CD4-positive, alpha-beta memory T cell (primary cell): ENCODE measurements at places on chromosomes 12 and 14.

DNA sequence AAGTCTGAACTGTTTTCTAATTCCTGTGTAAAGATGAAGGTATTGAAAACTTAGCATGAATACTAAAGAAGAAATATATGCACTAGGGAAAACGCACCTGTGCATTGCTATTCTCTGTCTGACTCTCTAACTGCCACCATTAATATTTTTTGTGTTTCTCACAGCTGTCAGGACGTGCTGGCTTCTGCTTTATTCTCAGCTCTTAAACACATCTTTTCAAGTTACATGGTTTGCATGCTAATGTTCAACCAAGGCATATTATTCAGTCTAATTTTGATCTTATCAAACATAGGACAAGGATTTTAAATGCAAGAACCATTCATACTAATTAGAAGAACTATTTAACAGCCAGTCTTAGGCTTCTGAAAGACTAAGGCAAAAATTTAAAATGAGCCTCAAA is 187.4 kb downstream of the KLHL28 start:
- H3K4me1 ChIP-seq, result no peaks in the 10 kb centered on the region
- DNase-seq, result no peak
- no peaks in the 10 kb centered on the region for H3K27me3 ChIP-seq
- no peak overlapping the region for H3K27ac ChIP-seq

- H3K4me1 ChIP-seq, result no peaks in the 10 kb centered on the region
- peaks cover 6% of the 10 kb centered on the region for H3K36me3 ChIP-seq
- no peak overlapping the region for H3K27ac ChIP-seq
- no peak for DNase-seq
- no peak overlapping the region for H3K4me3 ChIP-seq
Observed at GRCh38 chr12:45343269-45344051, 127.6 kb downstream of the ANO6 start.

GRCh38 chr12:79326222-79326621 is 364.5 kb downstream of the PAWR start:
- no peaks in the 10 kb centered on the region for H3K27me3 ChIP-seq
- no peak for DNase-seq
- H3K27ac ChIP-seq, result no peak overlapping the region
- no peaks in the 10 kb centered on the region for H3K4me1 ChIP-seq
- no peaks in the 10 kb centered on the region for H3K36me3 ChIP-seq
- no peak overlapping the region for H3K4me3 ChIP-seq

- H3K36me3 ChIP-seq, result no peaks in the 10 kb centered on the region
- DNase-seq, result no peak
- H3K4me1 ChIP-seq, result no peaks in the 10 kb centered on the region
- H3K27me3 ChIP-seq, result no peaks in the 10 kb centered on the region
Observed at GRCh38 chr12:109270494-109270893, 38.6 kb downstream of the FOXN4 start.

GRCh38 chr14:76280221-76280620 is 95.7 kb upstream of the ESRRB start:
- no peak overlapping the region for H3K27ac ChIP-seq
- no peak for DNase-seq
- no peaks in the 10 kb centered on the region for H3K27me3 ChIP-seq

DNA sequence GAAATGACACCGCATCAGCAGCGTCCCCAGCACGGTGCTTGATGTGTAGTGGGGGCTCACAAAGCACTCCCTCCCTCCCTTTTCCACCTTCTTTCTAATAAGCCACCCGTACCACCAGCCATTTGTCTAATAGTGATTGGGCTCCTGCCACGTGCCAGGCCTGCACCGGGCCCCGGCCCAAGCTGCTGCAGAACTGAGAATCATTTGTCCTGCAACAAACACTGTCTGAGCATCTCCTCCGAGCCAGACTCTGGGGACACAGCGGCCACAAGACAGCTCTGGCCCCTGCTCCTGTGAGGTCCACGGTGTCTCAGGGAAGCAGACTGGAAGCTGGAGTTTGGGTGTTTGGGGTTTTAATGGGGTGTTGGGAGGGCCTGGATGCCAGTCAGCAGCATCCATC is 43.9 kb downstream of the MVK start:
- DNase-seq, result no peak
- no peaks in the 10 kb centered on the region for H3K36me3 ChIP-seq
- no peaks in the 10 kb centered on the region for H3K4me1 ChIP-seq
- H3K4me3 ChIP-seq, result no peak overlapping the region
- H3K27ac ChIP-seq, result no peak overlapping the region
- H3K27me3 ChIP-seq, result peaks cover 5% of the 10 kb centered on the region

GRCh38 chr14:74437496-74438053 is 11.6 kb upstream of the SYNDIG1L start:
- no peak overlapping the region for H3K4me3 ChIP-seq
- no peak for DNase-seq
- H3K36me3 ChIP-seq, result no peaks in the 10 kb centered on the region
- no peaks in the 10 kb centered on the region for H3K4me1 ChIP-seq
- H3K27me3 ChIP-seq, result no peaks in the 10 kb centered on the region

GRCh38 chr14:81172881-81173280 is 47.9 kb downstream of the GTF2A1 start:
- DNase-seq, result no peak
- H3K4me1 ChIP-seq, result peaks cover 30% of the 10 kb centered on the region
- H3K4me3 ChIP-seq, result no peak overlapping the region
- H3K27me3 ChIP-seq, result no peaks in the 10 kb centered on the region
- no peak overlapping the region for H3K27ac ChIP-seq
- no peaks in the 10 kb centered on the region for H3K36me3 ChIP-seq

GRCh38 chr12:30570211-30570890 is 125.3 kb downstream of the IPO8 start:
- no peak for DNase-seq
- no peaks in the 10 kb centered on the region for H3K36me3 ChIP-seq
- H3K4me1 ChIP-seq, result no peaks in the 10 kb centered on the region
- H3K4me3 ChIP-seq, result no peak overlapping the region
- no peaks in the 10 kb centered on the region for H3K27me3 ChIP-seq

GRCh38 chr12:69885658-69886057 is 60.6 kb downstream of the MYRFL start:
- no peak for DNase-seq
- H3K27me3 ChIP-seq, result no peaks in the 10 kb centered on the region
- no peak overlapping the region for H3K4me3 ChIP-seq
- H3K4me1 ChIP-seq, result no peaks in the 10 kb centered on the region

GRCh38 chr14:26199590-26200370 is 398.1 kb downstream of the NOVA1 start:
- H3K36me3 ChIP-seq, result no peaks in the 10 kb centered on the region
- DNase-seq, result no peak
- H3K4me3 ChIP-seq, result no peak overlapping the region
- no peaks in the 10 kb centered on the region for H3K4me1 ChIP-seq
- no peak overlapping the region for H3K27ac ChIP-seq

- H3K4me3 ChIP-seq, result peak overlapping the region; percentile 98
- H3K36me3 ChIP-seq, result peaks cover 31% of the 10 kb centered on the region
- H3K4me1 ChIP-seq, result peaks cover 60% of the 10 kb centered on the region
- peak overlapping the region; percentile 100 for H3K27ac ChIP-seq
- DNase-seq, result peak; percentile 32
Observed at GRCh38 chr14:35403114-35403602, 1.4 kb downstream of the NFKBIA start.

- no peak for DNase-seq
- H3K4me1 ChIP-seq, result peaks cover 36% of the 10 kb centered on the region
- no peak overlapping the region for H3K27ac ChIP-seq
- H3K4me3 ChIP-seq, result no peak overlapping the region
- peaks cover 94% of the 10 kb centered on the region for H3K27me3 ChIP-seq
Observed at GRCh38 chr12:53988541-53989226, 3.7 kb downstream of the HOXC10 start.

DNA sequence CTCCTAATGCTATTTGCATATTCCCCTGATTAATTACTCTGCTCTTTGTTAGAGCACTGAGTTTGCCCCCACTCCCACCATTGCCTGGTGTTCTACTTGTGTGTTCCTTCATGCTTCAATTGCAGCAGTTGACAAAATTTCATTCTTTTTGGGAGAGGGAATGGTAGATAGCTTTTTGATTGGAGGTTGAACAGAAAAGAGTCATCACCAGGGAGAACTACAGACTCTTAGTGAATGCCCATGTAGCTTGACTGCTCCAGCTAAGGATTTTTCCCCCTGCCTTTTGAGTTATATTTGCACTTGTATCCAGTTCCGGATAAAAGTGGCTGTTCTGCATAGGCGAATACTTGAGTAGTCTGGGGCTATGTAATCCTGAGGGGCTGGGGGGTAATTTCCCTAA is 183.9 kb downstream of the ETNK1 start:
- no peak overlapping the region for H3K27ac ChIP-seq
- H3K36me3 ChIP-seq, result no peaks in the 10 kb centered on the region
- H3K4me1 ChIP-seq, result no peaks in the 10 kb centered on the region
- no peak overlapping the region for H3K4me3 ChIP-seq
- no peak for DNase-seq
